ENCODE measurements at places on chromosomes 7 and 10.
A peak's percentile ranks its signal among the peaks of the same experiment; 100 is the strongest.

DNA sequence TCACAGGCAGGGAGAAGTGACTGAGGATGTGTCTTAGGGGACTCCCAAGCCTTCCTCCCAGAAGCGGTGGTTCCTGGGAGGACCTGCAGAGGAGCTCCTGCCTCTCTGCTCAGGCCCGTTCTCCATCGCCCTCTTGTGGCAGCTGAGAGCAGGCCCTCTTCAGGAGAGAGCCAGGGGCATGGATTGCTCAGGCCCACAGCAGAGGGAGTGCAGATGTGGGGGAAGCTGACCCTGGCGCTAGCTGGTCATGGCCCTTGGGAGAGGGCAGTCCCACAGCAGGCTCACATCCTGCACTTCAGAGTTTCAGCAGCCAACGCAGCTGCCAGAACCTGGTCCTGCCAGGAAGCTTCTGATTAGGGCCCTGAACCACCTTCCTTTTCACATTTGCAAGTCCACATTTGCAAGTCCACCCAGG is 94.8 kb upstream of the TARP start:
- DNase-seq = peak; percentile 77

DNA sequence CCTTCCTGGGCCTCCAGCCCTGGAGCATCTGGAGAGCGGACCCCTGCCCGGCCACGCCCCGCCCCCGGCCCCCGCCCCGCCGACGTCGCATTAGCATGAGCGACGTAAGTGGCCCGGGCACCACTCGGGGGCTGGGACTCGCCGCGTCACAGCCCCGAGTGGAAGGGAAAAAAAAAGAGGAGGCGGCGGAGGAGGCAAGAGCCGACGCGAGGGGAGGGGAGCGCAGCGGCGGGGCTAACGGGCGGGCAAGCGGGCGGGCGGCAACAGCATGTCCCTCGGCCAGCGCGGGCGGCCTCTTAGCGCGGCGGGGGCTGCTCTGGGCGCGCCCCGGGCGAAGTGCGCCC is at the start of gene SLC18A3:
Gene SLC18A3, plus strand, starts transcription at position 197 of the 344 bp plus-strand sequence. CDS start 431 bp downstream, outside the sequence.
- DNase-seq = no peak

DNA sequence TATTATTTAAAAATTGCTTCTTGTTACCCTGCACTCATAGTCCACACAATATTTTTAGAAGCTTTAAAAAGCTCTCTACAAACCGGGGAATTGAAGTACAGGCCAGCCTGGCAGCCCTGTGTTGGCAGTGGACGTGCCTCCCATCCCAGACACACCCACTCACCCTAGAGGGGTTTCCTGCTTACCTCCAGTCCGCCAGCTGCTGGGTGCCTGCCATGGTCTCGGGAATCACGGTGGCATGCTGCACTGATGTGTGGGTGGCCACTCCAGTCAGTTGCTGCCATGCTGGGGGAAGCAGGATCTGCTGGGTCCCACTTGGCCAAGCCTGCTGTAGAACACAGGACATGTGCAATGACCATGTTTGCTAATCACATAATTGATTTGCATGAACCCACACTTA is 80.4 kb downstream of the CLEC2L start:
- DNase-seq = no peak

DNA sequence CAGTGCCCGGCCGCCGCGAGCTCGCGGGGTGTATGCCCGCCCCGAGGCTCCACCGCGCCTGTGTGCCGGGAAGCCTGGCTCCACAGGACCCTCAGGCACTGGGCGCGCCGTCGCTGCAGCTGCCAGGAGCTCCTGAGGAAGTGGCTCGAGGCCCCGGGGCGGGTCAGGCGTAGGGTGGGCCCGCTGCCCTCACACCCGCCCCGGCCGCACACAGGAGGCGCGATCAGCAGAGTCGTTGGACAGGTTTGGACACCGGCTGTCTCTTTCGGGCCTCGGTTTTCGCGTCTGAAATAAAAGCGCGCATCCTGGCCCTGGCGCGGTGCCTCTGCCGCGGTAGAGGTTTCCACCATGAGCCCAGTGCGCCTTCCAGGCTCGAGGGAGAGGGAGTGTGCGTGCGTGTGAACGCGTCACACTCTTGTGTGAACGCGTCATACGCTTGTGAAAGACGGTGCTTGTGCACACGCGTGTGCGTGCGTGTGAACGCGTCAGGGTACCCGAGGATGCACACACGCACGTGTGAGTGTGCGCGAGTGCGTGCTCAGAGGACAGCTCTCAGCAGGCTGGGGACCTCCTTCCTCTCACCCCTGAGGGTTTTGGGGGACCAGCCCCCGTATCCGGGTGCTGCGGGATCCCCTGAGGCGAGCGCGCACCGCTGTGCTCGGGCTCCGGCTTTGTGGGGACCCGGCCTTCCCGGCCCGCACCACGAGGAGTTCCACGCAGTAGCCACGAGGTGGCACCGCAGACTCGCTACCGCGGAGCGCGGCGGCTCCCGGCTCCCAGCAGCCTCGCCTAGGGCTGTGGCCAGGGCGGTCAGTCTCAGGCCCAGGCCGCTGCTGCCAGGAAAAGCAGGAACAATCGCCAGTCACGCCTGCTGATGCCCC is 83.8 kb downstream of the BMS1 start:
- DNase-seq = peak; percentile 73

- peak; percentile 86 for DNase-seq
Observed at GRCh38 chr7:6256677-6257535, 15.5 kb downstream of the CYTH3 start.

DNA sequence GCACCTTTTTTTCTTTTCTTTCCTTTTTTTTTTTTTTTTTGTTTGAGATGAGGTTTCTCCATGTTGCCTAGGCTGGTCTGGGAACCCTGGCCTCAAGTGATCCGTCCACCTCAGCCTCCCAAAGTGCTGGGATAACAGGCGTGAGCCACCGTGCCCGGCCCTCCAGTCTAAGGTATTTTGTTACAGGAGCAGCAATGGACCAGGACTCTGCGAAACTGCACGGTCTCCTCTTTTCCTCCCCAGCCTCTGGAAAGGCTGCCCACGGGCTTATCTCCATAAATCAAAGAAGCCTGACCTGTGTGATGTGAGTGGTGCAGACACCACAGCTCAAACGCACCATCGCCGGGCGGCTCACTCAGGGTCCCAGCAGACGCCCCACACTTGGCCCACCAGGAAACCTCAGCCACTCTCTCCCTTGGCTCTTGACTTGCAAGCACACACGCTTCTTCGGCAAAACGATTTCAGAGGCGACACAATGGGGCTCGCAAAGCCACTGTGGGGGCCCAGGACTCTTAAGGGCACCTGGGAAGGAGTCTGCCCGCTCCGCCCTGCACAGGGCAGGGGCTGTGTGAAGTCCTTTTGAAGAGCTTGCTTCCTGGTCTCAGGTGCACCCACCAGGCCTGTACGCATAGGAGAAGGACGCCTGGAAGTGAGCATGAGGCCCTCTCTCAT is 20.6 kb downstream of the WDR86 start:
- DNase-seq = no peak

GRCh38 chr7:122402235-122402634 is 97.7 kb upstream of the FEZF1 start:
- no peak for DNase-seq

- no peak for DNase-seq
Observed at GRCh38 chr10:36271627-36272340, 629.7 kb upstream of the FZD8 start.

GRCh38 chr10:21138769-21139340 is 241.7 kb upstream of the NEBL start:
- DNase-seq = peak; percentile 13

GRCh38 chr10:103566536-103566935 is 73.0 kb downstream of the NEURL1 start:
- peak; percentile 7 for DNase-seq

DNA sequence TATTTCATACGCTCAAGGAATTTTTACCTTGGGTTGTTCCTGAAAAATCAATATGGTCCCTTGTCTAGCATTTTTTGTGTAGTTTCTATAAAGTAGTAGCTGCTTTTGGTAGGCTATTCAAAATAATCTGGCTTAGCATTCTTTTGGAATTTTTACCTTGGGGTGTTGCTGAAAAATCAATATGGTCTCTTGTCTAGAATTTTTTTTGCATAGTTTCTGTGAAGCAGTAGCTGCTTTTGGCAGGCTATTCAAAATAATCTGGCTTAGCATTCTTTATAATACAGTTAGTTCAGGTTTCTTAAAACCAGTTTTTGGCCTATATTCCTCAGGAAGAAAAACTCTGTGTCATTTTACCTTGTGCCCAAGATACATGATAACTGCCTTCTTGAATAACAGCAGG is 301.9 kb downstream of the SUGCT start:
- no peak for DNase-seq

GRCh38 chr10:132641401-132641800 is 103.8 kb downstream of the INPP5A start:
- no peak for DNase-seq

DNA sequence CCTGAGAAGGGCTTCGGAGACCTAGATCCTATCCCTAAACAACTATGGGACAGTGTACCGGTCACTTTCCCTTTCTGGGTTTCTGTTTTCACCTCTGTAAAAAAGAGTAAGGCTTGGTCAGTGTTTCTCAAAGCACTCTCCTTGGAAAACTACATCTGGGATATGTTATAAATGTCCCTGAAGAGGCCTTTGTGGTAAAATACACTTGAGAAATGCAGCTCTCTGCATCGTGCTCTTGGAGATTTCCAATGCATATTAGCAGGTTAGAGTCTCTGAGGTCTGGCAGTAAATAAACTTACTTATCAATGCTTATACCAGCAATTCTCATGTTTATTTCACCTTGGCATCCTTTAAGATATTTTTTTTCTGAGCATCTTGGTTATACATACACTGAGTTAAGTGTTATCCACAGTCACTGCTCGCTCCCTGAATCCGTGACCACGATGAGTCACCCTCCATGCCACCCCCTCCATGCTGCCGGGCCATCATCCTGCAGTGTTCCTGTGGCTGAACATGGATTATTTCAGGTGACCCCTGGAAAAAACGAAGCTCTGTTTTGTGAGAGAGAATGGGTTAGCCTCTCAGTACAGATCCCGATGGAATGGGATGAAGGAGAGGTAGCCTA is 3.3 kb upstream of the TBXAS1 start:
- peak; percentile 67 for DNase-seq

DNA sequence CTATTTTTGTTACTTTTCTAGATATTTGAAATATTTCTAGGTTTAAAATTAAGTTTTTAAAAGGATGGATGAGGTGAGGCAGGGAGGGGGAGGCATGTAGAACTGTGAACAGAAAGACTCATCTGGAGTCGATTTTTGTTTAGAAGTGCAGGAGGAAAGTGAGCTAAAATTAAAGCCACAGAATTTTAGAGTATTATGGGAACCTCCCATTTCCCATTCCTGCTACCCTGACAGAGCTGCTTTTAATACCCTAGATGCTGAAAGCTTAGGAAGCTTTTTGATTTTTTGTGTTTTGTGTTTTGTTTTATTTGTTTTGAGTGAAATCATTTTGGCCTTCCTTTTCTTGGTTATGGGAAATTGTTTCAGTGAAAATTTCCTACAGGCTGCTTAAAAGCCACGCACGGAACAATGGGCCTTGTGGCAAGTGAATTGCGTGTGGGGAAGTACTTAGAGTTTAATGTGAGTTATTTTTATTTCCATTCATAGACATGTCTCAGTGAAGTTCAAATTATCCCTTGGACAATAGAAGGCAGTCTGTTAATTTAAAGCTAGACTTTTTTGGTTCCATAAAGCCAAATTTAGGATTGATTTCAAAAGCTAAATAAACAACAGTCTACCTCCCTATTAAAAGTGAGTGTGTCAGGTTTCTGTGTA is 102.0 kb upstream of the HDAC9 start:
- no peak for DNase-seq

DNA sequence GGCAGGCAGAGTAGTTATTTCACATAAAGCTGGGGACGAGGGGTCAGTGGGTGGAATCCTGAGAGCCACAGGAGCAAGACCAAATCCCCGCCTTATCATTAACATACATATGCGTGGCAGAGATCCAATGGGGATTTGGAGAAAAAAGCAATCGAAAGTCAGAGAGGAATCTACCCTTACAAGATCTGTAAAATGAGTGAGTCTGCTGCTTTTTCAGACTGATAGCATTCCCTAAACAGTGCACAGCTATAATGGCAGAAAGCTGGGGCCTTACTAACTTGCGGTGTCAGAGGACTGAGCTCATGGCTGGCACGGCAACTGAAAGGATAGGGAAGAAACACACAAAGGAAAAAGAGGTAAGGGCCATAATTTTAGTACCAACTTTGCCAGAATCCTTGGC is 25.0 kb downstream of the GPR22 start:
- DNase-seq = no peak

Data from iris pigment epithelial cell (primary cell).